Head of caudate nucleus (tissue), 42 donors: ENCODE measurements at places on chromosomes 11 and 22.

DNA sequence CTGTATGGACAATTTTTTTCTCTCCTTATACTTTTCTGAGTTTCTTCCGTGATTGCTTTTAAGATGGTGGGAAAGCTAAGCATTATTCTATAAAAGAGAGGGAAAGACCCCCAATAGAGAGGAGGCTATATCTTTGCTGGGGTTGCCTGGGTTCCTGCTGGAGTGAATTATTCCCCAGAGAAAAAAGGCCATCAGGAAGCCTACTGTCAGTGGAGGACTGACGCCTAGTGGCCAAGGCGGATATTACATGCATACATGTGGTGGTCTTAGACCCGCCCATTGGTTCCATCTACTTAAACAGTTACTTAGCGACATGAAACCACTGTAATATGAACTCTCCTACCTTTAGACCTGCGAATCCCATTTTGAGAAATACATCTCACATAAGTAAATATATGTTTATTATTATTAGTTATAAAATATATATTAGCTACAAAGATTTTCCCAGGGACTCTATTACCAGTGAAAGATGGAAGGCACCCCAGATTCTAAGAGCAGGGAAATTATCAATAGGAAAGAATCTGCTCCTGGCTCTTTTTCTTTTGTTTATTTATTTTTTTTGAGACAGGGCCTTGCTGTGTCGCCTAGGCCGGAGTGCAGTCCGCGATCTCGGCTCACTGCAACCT lies 15.7 kb upstream of the PGA3 start:
- peak; percentile 77 for DNase-seq

- no peak for DNase-seq
These were observed 14.9 kb upstream of the ELFN2 start for GRCh38 chr22:37442135-37442534.

- DNase-seq, result no peak
These were observed 12.5 kb upstream of the PEX26 start for GRCh38 chr22:18065256-18065655.

GRCh38 chr11:44014968-44015623 lies 32.7 kb upstream of the ACCSL start:
- no peak for DNase-seq

GRCh38 chr11:121311373-121311772 lies 18.8 kb downstream of the SC5D start:
- DNase-seq, result no peak

GRCh38 chr11:81010631-81011030 lies 1569.8 kb upstream of the TENM4 start:
- DNase-seq, result no peak

DNA sequence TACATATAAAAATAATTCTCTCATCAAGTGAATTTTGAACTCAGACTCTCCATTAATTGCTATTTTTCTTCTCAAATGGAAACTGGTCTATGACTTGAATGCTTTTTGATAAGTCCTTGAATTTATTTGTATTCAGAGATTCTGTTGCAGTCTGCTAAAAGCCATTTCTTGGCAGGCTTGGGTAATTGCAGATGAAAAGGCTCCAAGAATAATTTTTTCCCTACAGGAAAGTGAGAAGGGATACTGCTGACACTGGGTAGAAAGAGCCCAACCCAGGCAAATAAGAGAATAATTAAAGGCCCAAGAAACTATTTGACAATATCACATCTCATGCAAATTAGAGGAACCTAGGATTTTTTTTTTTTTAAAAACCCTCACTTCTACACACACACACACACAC lies 246.5 kb upstream of the DDI1 start:
- DNase-seq, result no peak

DNA sequence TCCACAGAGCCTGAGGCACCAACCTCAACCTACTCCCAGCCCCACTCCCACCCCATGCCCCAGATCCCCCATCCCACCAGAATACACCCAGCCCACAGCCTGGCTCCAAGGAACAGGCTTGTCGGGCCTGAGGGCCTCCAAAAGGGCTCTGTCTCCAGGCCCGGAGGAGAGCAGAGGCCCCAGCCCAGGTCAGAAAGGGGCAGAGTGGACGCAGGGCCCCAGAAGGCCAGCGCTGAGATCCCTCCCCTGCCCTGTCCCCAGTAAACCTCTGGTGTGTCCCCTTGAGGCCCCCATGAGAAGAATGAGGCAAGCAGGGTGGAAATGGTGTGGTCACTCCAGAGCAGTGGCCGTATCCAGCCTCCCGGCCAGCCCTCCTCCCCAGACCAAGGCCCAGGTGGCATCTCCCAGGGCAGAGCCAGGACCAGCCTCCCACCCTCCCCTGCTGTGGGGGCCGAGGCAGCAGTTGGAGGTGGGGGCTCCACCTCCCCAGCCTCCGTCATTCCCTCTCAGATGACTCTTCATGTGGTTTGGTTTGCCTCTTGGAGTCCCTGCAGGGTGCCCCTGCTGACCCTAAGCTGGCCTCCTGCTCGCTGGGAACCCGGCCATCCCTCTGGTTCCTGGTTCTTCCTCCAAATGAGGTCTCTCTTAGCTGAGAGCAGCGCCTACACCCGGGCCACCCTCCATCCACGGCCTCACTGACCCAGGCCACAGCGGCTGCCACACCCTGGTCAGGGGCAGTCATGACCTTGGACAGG lies 195.0 kb downstream of the IGLL1 start:
- DNase-seq, result no peak

DNA sequence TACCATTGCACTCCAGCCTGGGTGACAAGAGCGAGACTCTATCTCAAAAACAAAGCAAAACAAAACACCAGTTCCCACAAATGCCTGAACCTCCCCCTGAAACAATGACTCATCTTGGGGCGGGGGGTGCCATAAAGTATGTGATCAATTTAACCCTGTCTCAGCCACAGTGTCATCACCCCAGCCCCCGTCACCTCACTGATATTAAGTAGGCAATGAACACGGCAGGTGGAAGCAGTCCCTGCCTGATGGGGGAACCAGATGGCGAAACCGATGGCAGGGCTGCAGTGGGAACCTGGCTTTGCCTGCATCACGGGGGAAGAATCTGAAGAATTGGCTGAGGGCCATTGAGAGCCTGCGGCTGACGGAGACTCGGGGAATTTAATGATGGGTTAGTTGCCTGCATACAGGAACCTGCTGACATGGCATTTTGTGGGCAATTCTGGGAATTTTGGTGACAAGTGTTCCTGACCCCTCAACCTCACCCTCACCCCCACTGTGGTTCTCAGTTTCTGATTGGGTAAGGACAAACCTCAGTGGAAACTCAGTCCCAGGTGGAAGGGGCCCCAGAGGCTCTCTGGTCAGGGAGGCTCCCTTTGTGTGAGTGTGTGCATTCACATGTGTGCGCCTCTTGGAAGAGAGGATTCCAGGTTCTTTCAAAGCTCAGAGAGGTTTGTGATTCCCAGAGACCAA lies 39.1 kb upstream of the SHISAL1 start:
- no peak for DNase-seq

GRCh38 chr11:1928891-1929541 lies 9.5 kb downstream of the TNNT3 start:
- no peak for DNase-seq

GRCh38 chr11:92406472-92406871 lies 181.9 kb downstream of the FAT3 start:
- DNase-seq, result no peak
